ENCODE measurements at places on chromosomes 5 and 9.
A peak's percentile ranks its signal among the peaks of the same experiment; 100 is the strongest.

GRCh38 chr5:17796757-17797396, 162.6 kb downstream of the TAF11L14 start:
- no peak for DNase-seq

DNA sequence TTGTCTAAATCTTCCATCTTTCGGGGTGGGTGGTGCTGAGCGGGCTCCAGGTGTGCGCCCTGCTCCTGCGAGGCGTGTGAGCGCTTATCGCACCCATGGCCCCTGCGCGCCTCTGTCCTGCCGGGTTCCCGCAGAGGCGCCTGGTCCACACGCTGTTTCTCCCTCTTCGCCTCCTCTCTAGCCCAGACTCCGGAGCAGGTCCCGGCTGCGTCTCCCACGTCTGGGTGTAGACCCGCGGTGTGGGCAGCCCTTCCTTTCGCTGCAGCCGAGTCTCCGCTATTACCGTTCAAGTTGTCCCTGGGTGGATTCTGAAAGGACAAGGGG, 40.5 kb upstream of the PLEKHG4B start:
- DNase-seq = no peak

- DNase-seq = no peak
Measured at GRCh38 chr9:108467653-108468324, 388.0 kb downstream of the ACTL7B start.

DNA sequence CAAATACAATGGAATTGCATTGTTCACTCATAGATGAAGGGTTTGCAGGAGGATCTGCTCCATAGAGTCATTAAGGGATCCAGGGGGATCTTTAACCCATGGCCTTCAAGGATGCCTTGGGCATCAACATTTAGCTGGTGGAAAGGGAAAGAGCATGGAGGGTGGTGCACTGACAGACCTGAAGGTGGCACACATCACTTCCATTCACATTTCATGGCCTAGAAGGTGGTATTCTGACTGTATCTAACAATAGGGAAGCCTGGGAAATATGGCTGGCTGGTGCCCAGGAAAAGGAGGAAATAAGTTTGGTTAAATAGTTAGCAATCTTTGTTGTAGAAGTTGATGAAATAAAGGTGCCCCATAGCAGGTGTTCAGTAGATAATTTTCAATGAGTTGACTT, 230.2 kb downstream of the CD180 start:
- DNase-seq = no peak

DNA sequence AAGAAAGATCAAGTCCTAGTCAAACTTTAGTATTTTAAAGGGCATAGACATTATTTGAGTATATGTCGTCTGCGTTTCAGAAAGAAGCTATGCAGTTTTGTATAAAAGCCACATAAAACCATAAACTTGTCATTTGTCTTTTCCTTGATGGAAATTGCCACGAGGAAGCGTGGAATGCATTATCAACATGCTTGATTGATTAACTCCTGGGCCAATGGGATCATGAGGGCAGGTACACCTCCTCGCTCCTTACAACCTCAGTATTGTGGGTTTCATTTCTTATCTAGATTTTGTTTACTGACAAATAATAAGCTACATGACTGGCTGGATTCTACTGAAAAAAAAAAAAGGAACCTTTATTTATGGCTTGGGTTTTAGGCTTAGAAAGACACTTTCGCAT, 122.5 kb upstream of the RFX3 start:
- no peak for DNase-seq

- DNase-seq = no peak
Measured at GRCh38 chr5:52283221-52283620, 504.5 kb upstream of the ITGA1 start.

- DNase-seq = no peak
Measured at GRCh38 chr5:171367424-171368370, 20.0 kb upstream of the NPM1 start.

DNA sequence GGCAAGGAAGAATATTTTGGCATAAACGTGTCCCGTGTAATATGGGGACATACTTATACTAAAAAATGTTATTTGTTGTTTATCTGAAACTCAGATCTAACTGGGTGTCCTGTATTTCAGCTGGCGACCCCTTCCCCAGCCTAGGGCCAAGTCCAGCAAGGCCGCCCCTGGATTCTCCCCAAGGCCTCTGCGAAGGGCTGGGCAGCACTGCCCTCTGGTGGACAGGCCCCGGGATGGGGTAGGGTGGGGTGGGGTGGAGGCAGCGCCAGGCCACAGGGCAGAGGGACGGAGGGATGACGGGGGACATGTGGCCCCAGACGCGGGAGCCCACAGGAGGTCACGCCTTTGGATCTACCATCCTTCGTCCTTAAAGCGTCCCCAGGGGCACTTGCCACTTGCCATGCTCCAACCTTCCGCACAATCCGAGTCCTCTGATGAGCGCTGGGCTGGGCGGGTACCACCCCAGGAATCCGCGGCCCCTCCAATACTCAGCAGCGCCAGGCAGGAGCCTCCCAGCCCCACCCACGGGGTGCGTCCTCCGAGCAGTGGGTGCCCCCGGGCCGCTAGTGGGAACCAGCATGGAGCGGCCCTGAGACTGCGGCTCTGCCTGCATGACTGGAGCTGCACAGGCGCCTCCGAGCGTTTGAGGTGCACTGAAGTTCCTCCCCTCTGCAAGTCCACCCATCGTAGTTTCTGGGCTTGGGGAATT, 7.1 kb upstream of the AGPAT2 start:
- DNase-seq = no peak

DNA sequence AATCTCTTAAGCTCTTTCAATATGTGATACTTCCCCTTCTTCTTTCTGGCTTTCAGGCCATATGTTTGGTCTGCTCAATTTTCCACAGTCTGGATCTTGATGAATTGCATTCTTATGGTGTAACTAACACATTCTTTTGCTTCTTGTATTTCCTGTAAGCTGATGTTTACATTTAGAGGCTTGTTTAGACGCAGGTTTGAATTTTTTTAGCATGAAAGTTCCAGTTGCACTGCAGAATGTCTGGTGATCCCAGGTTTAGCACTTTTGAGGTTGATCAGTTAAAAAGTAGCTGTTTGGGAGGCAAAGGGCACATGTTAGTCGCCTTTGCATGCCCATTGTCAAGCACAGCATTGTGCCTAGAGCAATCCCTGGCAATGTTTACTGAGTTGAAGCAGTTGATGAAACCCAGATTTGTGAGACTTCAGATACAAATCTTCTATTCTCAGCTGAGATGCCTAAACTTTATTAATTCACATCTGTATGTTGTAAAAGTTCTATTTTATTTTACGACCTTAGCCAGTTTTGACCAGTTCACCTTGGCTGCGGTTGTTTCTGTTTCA, 59.6 kb upstream of the SPATA31C2 start:
- no peak for DNase-seq

DNA sequence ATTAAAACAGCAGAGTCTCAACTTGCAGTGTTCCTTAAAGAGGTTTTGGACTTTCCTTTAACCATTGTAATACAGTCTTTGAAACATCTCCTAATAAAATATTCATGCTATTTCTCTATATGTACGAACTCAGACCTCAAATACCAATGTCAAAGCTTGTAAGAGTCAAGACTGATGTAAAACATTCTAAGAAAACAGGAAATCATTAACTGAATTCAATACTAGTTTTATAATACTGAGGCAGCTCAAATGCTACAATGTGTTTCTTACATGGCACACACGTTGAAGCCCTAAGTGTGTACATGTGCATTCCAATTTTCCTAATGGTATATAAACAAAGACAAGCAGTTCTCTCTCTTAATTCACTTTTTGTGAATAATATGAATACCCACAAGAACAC, 11.6 kb downstream of the PSIP1 start:
- no peak for DNase-seq

DNA sequence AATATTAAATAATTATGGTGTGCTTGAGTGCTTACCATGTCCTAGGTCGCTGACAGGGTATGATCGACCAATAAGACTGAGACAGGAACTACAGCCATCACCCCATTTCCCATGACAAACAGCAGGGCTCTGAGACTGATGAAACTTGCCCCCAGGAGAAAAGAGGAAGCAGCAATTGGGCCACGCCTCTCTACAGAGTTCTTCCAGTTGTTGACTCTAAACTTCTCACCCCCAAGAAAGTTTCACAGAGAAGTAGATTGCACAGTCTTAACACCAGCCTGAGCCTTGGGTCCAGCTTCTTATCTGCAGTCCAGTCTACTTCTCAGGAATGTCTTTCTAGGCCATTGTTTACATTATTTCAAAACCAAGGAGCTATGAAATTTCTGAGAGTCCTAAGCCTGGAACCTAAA, 182.2 kb upstream of the ANKRD55 start:
- no peak for DNase-seq

DNA sequence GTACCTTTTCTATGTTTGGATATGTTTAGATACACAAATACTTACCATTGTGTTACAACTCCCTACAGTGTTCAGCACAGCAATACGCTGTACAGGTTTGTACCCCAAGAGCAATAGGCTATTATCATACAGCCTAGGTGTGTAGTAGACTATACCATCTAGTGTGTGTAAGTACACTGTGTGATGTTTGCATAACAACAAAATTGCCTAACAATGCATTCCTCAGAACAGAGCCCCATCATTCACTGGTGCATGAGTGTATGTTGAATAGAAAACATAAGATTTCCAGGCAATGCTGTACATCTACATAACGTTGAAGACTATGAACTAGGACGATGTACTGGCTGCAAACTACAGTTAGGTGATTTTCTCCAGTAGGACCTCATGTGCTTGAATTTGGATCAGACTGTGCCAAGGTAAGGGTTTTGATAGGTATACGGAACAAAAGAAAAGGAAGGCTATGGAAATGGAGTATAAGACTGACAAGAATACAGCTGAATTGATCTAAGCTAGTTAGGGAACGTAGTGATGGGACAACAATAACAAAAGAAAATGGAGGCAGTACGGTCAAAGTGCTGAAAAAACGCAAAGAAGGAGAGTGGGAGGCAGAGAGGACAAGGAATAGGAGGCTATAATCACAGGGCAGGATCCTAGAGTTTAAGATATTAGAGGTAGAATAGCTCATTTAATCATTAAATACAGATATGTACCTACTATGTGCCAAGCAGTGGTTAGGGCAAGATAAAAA, 46.9 kb downstream of the FNIP1 start:
- no peak for DNase-seq

DNA sequence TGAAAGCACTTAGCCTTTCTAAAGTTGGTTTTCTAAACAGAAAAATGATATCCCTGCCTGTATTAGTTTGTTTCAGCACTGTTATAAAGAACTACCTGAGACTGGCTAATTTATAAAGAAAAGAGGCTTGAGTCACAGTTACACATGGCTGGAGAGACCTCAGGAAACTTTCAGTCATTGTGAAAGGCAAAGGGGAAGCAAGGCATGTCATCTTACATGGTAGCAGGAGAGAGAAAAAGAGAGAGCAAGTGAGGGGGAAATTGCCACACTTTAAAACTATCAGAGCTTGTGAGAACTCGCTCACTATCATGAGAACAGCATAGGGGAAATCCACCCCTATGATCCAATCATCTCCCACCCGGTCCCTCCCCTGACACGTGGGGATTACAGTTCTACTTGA, 64.9 kb downstream of the FAM170A start:
- DNase-seq = no peak

DNA sequence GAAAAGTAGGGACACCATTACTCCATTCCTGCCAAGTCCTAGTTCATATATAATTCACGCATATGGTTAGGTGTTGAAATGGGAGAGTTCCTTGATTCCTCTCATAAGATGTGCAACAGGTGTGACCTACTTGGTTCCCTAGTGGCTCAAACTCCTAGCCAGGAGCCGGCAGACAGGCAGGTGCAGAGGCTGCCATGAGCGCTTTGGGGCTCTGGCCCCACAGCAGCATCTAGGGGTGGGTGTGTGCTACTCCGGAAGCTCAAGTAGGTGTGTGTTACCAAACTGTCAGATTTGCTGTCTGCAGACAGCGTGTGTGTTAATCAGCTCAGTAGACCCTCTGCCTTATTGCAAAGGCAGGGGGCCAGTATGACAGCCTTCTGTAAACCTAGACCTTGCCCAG, 1652.4 kb upstream of the ACO1 start:
- DNase-seq = no peak

GRCh38 chr5:76473661-76474060, 70.6 kb downstream of the IQGAP2 start:
- DNase-seq = peak; percentile 7

- no peak for DNase-seq
Measured at GRCh38 chr5:95972196-95972595, 10.5 kb upstream of the ELL2 start.

- no peak for DNase-seq
Measured at GRCh38 chr5:74164725-74165235, 475.7 kb downstream of the ENC1 start.

DNA sequence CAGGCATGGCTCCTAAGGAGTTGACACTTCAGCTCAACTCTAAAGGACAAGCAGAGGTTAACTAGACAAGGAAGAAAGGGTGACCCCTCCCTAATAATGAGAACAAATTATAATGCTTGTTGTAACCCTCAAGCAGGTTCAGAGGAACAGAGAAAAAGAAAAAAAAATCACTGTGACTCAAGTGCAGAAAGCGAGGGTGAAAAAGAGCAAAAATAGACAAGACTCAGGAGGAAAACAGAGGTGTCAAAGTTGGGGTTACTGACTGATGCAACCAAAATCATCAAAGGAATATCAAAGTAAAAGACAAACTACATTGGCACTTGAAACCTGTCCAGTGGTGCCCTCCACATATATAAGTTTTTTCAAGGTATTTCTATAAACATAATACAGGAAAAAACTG, 28.4 kb downstream of the FBXW11 start:
- DNase-seq = no peak

DNA sequence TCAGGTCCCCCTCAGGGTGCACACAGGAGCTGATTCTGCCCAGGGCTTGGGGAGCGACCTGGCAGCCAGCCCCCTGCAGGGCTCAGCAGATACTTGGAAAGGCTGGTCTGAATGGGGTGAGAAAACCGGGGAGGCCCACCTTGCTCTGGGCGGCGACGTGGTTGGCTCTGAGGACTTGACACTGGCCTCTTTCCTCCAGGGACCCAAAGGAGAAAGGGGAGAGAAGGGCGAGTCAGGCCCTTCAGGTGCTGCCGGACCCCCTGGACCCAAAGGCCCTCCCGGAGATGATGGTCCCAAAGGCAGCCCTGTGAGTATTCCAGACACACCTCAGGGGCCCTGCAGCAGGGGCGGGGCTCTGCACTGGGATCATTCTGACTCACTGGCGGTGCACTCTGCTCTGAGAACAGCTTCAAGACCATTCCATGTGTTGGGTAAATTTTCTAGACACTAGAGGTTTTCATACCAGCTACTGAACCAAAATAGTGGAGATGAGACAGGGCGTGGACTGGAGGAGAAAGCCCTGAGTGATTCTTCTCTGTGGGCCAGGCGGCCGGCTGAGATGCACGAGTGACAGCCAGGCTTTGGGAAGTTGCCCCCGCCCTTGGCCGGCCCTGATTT, 65.9 kb upstream of the FCN2 start:
- DNase-seq = no peak

- no peak for DNase-seq
Measured at GRCh38 chr9:132731230-132731629, 61.0 kb downstream of the GTF3C4 start.
